GM12891 (cell line): ENCODE measurements at places on chromosomes 3 and 15.

DNA sequence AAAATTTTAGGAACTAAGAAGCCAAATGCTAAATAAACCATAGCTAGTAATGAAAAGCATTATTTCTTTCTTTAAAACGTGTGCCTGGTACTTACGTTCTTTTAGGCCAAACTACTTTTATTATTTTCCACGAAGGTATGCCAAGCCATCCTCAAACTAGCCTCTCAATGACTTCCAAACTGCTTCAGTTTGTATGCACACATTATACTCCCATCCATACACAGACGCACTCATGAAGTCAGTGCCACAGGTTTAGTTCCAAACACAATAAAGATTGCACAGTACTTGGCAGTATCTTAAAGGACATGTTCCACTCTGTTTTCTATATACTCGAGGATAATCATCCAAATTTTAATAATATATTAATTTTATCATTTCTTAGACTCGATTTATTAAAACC is 609.2 kb upstream of the ZNF385D start:
- DNase-seq, result no peak

- DNase-seq, result no peak
These were observed 46.6 kb upstream of the ATP2B2 start for GRCh38 chr3:10551821-10552630.

DNA sequence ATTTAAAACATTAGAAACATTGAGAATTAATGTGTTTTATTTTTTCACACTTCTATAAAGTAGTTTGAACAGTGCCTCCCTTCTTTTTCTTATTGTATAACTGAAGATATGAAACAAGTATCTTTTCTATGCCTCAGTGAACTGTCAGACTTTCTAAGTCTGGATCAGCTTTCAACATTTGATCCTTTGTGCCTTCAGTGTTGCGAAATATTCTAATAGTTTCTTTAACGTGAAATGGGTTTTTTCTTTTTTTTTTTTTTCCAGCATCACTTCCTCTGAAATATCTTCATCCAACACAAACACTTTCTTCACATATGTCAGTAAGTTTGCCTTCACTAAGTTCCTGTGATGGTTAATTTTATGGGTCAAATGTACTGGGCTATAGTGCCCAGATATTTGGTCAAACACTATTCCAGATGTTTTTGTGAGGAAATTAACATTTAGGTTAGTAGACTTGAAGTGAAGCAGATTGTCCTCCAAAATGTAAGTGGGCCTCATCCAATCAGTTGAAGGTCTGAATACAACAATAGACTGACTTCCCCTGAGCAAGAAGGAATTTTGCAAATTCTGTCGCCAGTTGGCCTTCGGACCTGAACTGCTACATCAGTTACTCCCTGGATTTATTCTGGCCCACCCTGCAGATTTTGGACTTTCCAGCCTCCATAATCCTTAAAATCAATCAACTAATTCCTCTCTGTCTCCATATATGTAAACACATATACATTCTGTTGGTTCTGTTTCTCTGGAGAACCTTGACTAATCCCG is 6.4 kb upstream of the CPOX start:
- no peak for DNase-seq

DNA sequence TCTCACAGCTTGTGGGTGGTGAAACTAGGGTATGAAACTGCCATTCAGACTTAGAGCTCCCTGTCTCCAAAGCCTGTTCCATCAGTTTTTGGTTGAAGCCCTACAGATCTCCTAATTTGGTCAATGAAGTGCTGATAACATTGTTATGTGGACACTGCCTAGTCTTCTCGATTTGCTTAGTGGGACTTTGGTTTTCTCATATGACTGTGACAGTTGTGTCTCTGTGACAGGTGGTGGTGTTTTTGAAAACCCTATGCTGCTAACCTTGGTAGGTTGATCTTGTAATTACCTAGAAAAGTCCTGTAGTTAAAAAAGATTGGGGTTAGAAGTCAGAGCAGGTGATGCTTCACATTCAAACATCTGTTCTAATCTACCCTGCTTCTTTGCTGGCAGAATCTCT is 9.2 kb downstream of the PPM1L start:
- DNase-seq, result no peak

GRCh38 chr3:187292631-187293515 is 1.3 kb upstream of the MASP1 start:
- DNase-seq, result no peak

GRCh38 chr3:82954486-82954885 is 1193.0 kb upstream of the GBE1 start:
- DNase-seq, result no peak

GRCh38 chr15:44532689-44533088 is 4.3 kb upstream of the EIF3J start:
- no peak for DNase-seq

GRCh38 chr15:100121285-100121684 is 220.5 kb downstream of the ADAMTS17 start:
- no peak for DNase-seq

DNA sequence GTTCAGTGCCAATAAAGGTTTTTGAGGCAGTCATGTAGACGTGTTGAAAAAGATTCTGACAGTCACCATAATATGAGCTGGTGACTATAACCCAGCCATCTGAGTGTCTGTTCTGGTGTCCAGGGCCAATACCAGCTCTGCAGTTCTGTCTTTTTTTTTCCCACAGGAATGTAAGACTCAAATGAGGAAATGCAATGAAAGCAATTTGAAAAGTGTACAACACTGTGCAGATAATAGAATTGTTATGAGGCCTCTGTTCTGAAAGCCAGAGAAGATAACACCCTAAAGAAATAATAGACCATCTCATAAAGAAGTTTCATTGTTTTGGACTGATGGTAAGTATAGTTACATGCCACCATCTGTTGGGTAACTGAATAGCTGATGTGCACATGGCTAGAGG is 57.1 kb downstream of the CLDN1 start:
- DNase-seq, result no peak

- DNase-seq, result no peak
These were observed 123.6 kb downstream of the MBNL1 start for GRCh38 chr3:152392272-152392880.

GRCh38 chr3:188439080-188439479 is 285.1 kb downstream of the LPP start:
- no peak for DNase-seq

GRCh38 chr15:86040356-86041033 is 39.2 kb upstream of the AGBL1 start:
- DNase-seq, result no peak

DNA sequence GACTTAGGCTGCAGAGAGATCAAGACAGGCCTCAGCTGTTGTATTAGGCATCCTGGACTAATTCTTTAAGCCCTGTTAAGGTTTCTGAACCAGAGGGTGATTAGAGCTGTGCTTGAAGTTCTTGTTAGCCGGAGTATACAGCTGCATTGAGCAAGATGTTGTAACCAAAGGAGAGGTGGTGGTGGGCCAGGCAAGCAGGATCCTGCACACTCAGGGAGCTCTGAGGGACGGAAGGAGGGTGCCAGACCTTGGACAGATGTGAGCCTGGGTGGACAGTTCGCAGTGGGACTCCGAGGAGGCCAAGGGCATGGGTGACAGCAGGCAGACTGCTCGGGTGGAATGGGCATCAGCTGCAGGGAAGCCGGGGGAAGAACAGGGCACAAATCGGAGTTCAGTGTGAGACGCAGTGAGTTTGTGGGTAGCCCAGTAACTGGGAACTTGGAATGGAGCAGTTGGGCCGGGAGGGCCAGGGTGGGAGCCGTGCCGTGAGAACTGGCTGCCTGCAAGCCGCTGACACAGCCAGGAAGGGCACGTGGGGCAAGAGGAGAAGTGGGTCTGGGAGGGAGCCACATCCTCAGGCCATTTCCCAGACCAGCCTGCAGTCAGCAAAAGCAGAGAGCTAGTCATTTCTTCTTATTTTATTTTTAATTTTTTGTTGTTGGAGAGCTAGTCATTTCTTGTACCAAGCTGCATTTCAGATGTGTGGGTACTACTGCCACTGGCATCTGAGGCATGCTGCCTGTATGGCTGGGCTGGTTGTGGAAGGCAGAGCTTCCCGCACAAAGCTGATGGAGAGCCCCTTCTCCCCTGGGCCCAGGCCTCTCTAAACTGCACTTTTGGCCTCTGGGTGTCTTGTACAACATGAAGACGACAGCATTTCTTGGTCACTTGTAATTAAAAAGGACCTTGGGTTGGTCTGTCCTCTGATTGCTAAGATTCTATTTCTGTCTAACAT is 61.0 kb downstream of the PGPEP1L start:
- no peak for DNase-seq

DNA sequence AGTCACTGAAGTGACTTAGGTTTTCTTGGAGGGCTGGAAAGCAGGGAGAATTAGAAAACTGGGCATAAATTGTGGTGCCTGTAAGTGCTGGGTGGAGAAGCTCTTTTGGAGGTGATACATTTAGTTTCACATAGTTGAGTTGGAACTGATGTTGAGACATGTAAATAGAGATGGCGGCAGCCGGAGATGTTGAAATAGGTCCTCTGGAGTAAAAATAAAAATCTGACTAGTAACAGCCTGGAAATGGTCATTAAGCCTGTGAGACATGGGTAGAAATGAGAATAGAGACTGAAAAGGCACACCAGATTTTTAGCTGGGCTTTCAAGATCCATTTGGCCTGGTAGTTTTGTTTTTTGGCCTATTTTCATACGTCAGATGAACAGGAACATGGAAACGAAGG is 2.9 kb upstream of the NIT2 start:
- no peak for DNase-seq

GRCh38 chr3:39135170-39135805 is 18.1 kb downstream of the CSRNP1 start:
- DNase-seq, result no peak

DNA sequence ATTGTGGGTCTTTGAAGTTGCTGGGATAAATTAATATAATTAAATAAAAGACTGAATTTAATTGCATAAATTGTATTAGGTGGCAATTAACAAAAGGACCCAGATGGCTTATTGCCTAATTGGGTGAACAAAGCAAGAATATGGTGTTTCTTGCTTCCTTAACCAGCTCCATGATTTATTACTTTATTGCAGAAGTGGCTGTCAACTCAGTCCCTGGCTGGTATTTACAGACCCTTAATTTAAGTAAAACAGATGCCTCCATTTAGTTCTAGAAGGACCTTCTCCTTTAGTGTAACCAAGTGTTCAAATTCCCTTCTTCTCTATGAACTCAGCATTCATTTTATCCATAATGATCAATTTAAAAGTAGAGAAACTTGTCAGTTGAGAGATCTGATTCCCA is 35.1 kb downstream of the DPH3 start:
- DNase-seq, result no peak

DNA sequence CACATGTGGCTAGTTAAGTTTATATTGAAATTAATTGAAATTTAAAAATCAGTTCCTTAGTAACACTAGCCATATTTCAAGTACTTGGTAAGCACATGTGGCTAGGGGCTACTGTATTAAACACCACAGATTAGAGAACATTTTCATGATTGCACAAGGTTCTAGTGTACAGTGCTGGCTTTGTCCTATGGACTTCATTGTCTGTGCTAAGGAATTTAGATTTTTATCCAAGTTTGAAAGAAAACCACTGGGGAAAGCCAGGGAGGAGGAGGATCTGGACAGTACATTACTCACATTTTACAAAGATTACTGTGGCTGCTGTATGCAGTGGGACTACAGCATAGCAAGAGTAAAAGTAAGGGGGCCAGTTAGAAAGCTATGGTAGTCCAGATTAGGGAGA is 13.9 kb downstream of the STAC start:
- DNase-seq, result no peak

GRCh38 chr3:182451871-182452270 is 341.4 kb upstream of the ATP11B start:
- no peak for DNase-seq

DNA sequence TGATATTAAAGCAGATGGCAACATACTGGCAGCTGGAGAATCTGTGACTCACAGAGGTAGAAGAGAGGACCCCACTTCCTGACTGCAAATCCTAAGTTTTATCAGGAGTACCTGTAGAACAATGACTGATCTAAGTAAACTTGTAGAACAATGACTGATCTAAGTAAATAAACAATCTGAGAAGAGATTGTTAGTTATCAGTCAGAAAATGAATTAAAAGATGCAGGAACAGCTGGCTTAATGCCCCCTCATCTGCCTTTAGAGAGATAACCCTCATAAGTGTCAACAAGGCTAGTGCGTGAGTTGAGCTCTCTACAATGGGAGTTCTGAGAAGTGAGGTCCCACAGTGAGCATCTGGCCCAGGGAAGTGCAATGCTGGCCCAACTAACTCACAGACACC is 14.6 kb downstream of the ACAD11 start:
- DNase-seq, result no peak

GRCh38 chr3:27085829-27086730 is 283.1 kb downstream of the NEK10 start:
- no peak for DNase-seq

GRCh38 chr3:12393894-12394293 is 90.4 kb upstream of the TSEN2 start:
- DNase-seq, result no peak

DNA sequence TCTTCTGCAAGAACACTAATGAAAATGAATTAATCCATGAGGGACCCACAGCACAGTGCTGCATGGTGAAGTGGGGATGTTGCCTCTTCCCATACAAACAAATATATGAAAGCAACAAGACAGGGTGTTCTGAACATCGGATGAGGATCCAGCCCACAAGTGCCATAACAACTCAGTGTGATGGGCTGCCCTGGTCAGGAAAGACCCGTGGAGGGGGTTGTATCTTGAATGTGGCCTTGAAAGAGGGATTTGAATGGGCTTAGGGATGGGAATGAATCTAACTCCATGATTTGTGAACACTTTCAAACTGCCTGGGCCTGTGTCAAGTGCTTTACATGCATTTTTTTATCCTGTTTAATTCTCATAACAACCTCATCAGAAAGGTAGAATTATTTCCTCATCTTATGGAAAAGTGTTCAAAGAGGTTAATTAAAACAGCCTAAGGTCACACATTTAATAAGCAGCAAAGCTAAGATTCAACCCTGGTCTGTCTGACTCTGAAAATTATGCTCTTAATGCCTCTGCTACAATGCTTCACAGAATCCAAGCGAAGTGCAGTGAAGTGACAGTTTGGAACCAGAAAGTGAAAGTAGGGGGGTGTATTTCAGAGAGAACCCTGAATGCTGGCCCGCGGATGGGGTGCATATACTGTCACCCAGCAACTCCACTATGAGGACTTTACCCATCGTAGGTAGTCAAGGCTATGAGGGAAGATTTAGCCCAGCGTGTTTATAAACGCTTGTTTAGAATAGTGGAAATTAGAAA is 65.6 kb upstream of the HEG1 start:
- DNase-seq, result no peak

- DNase-seq, result no peak
These were observed 105.7 kb downstream of the RTP4 start for GRCh38 chr3:187473778-187474406.

DNA sequence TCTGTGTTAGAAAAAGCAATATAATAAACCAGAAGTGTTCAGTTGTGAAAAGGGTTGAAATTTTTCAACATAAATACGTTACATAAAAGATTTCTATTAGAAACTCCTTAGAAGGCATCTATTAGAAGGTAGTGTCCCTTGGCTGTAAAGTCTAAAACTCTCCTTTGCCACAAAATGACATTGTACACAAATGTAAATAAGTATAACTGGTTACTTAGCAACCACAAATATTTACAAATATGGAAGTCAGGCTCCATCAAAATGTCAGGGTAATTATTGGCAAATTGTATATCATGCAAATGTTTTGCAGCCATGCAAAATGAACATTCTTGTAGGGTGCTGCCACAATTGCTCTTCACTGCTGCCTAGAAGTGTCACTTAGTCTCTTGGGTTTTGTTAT is 419.1 kb upstream of the CDIN1 start:
- no peak for DNase-seq

GRCh38 chr3:14616606-14617507 is 34.7 kb upstream of the CCDC174 start:
- DNase-seq, result no peak

- DNase-seq, result no peak
These were observed 33.7 kb downstream of the IFT122 start for GRCh38 chr3:129473769-129474152.

- no peak for DNase-seq
These were observed 13.0 kb upstream of the PARP6 start for GRCh38 chr15:72285402-72285801.
